ENCODE measurements at places on chromosomes 3 and 15.

- no peak for DNase-seq
These were observed 1.1 kb upstream of the TRIM71 start for GRCh38 chr3:32816439-32817256.

DNA sequence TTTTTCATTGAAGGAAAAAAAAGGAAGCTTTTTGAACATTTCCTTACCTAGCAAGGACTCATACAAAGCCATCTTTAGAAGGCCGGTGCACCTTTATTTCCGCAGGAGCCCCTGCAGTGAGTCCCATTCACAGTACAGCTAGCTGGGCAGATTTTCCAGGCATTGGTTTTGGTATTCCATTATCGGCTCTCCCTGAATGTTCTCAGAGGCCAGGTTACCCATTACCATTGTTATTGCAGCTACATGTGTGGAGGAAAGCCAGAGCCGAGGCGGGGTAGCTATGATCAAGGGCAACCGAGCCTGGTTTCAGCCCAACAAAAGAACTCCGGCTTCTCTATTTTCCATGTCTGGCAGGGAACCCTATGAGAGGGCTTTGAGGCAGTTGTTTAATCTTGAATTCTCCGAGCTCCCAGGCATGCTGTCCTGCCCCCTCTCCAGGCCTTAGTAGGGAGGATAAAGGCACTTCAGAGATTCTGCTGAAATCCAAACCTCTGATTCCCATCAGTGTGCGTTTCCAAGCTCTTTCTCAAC, 100.3 kb downstream of the LRRK1 start:
- DNase-seq = no peak

DNA sequence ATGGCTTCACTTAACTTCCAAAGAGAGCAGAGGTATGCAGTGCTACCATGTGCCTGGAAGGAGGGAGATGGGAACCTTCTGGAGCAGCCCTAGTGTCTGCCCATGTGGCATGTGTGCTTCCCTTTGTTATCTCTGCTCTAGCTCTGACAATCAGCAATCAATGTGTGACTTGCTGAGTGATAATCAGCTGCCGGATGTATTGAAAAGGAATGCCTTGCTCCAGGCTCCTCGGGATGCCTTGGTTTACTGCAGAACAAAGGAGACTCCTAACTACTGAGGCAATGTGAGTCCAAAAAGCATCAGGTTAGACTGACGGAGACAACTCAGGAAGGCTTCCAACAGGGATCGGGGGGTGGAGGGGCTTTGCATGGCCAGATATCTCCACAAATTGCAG, 36.0 kb upstream of the CORO2B start:
- DNase-seq = no peak

DNA sequence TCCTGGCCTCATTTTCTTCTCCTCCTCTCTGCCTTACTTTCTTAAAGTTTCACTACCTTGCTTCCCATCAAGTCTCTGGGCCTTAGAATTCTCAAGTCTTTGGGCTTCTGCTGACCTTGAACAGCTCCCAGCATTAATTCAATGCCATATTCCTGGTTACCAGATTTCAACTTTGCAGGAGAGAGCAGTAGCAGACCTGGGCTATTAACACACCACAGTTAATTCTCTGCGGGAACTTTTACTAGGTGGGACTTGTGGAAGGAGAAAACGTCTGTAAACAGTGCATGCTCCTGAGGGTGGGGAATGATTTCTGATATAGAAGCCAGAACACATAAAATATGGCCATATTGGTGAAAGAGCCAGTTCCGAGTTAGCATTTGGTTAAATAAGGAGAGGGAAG, 214.6 kb downstream of the MEIS2 start:
- no peak for DNase-seq

GRCh38 chr15:48632651-48633050, 12.9 kb downstream of the FBN1 start:
- no peak for DNase-seq

DNA sequence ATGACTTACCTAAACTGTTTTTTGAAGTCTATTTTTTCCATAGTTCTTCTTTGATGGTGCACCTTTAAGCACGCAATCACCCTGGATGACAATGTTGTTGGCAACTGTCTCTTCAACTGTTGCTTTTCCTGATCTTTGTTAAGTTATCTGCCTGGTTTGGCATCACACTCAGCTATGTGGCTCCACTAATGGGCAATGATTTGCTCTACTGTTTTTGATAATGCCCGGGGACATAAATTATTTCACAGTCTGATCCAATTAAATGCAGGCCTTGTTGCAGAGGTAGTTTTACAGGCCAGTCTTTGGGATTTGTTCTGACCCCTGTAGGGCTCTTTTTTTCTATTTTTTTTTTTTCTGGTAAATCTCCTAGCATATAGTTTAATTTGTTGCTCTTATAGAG, 436.3 kb downstream of the ZNF385D start:
- DNase-seq = no peak

DNA sequence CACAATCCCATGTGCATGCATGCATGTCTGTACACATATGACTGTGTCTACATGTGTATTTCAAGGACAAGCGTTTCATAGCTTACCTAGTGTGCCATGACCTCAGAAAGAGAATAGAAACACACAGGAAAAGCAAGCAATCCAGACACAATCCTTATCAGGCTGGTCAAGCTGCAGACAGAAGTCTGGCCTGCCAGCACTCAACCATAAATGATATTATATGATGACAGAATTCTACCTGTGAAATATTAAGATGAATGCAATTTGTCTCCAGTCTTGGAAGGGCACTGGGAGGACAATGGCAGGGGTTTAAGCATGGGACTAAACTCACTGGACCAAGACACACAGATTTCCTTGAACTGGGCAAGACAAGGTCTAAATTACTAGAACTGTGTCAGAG, 50.9 kb upstream of the ARL6 start:
- DNase-seq = no peak

- no peak for DNase-seq
These were observed 154.3 kb downstream of the ARPP21 start for GRCh38 chr3:35793667-35794066.

DNA sequence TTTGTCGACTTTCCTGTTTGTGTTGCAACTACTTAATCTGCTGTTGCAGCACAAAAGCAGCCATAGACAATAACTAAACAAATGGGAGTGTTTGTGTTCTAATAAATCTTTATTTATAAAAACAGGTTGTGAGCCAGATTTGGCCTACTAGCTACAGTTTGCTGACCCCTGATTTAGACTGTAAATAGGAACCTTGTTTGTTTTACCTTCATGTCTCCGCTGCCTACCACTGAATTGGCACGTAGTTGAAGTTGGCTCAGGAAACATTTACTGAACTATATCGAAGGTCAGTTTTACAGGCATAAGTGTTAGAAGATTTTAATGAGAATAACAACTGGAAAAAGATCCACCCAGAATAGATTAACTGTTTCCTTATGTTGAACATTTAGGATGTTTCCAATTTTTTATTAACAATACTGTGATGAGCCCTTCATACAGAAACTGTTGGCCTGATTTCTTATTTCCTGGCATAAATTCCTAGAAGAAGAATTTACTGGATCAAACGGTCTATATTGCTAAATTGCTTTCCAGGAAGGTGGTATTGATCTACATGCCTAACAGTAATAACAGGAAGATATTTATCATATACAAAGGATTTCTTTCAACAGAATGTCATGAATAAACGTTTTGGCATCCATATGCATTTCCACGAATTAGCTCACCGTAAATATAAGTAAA, 156.2 kb upstream of the NR2E3 start:
- DNase-seq = no peak

- no peak for DNase-seq
These were observed 16.7 kb downstream of the PIK3CA start for GRCh38 chr3:179164857-179165256.

DNA sequence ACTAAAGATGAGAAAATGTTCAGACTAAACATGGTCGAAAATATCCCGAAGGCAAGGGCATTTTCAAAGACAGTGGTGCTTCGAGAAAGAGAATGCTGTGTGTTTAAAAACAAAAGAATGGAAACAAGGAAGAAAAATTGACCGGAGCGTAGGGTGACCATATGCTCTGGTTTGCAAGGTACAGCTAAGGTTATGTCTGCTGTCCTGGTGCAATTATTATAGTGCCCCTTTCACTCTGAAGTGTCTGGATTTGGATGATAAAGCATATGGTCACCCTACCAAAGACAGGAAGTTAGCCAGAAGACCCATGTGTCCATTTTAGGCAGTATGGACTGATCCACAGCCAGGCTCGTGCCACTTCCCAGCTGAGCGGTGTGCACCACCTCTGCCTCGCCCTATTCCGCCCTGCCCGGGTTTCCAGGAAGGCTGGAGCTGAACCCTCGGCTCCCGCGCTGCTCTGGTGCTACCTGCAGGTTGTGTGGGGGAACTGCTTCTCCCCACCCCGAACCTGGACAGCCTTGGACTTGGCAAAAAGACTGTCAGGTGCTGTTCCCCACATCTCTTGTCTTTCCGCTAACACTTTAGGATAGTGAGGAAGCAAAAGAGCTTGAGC, 25.2 kb downstream of the GOLGA6D start:
- no peak for DNase-seq

DNA sequence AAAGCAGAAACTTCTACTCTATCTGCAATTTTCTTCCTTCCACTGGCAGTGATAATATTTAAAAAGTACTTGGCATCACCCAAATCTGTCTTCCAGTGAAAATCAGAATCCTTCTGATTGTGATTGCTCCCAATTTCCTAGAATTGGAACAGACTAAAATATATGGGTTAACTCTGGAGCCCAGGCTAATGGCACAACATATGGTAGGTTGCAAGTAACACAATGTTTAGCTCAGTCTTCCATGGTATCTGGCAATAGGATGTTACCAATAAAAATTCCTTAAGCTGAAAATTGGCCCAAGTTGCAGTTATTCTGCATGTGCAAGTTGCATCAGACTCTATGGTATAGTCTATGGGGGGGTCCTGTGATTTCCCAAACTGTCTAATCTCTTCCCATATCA, 273.5 kb upstream of the ADAMTS9 start:
- no peak for DNase-seq

DNA sequence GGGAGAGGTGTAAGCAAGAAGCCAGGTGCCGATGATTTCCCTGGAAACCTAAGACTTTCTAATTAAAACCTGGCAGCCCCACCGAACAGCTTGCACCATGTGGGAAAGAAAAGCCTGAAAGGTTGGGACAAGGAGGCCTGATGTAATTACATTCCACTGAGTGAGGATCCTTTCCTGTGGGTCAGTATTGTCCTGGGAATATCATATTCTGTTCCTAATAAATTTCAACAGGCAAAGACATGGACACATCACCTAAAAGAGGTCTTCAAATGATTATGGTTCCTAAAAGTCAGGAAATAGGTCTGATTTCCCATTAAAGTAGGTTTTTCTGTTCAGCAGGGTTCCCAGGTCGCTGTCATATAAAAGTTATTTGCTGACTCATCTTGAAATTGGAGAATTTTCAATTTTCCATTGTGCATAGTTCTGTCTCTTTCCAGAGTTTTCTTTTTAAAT, 58.5 kb downstream of the DUT start:
- no peak for DNase-seq

GRCh38 chr3:25781758-25782594, 1.3 kb downstream of the NGLY1 start:
- DNase-seq = no peak

- no peak for DNase-seq
These were observed 435.8 kb downstream of the SHQ1 start for GRCh38 chr3:72412340-72412956.

DNA sequence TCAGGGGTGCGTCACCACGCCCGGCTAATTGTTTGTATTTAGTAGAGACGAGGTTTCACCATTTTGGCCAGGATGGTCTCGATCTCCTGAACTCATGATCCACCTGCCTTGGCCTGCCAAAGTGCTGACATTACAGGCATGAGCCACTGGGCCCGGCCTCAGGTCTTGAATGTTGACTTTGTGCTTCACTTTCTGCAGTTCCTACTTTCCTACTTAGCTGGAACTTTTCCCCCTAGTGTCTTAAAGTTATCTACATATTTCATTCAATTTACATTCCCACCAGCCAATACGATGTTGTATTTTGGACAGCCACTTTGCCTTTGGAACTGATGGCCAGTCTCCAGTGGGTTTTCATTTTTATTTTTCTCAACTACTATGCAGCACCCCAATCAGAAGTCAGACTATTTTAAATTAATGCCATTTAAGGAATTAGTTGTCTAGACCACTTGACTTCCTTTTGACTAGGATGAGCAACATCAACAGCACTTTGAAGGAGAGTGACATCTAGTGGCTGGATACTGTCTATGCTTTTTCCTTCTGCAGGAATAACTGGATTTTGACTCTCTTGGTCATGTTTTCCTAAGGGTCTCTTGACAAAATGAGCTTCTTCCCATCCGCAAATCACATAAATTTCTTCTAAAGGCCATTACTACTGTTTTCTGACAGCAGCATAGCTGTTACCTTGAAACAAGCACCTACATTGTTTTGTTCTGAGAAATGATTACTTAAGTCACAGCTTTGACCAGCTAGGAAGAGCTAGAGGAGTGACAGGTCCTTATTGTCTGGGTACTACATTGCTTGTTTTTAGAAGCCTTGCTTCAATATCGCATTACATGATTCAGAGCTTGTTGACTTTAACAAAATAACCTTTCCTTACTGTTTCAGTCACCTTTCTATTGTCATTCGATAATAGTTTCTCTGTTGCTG, 140.2 kb downstream of the ITPR1 start:
- DNase-seq = no peak

- DNase-seq = no peak
These were observed 647.6 kb upstream of the DPPA4 start for GRCh38 chr3:109984976-109985375.

DNA sequence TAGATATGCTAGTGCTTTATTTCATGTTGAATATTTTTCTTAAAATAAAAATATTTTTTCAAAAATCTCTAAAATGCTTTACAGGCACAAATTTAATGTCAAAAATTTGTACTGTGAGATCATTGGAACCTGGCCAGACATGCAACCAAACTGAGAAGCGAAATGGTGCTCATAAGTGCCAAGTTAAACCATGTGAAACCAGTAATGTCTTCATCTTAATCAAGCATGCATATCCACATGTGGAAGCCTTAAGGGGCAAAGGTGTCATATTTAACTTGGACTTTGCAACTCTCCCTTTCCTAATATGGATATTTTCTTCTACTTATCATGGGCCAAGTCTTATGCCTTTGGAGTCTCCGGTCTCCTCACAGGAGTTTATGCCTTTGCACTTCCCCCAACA, 208.9 kb upstream of the COL8A1 start:
- no peak for DNase-seq

DNA sequence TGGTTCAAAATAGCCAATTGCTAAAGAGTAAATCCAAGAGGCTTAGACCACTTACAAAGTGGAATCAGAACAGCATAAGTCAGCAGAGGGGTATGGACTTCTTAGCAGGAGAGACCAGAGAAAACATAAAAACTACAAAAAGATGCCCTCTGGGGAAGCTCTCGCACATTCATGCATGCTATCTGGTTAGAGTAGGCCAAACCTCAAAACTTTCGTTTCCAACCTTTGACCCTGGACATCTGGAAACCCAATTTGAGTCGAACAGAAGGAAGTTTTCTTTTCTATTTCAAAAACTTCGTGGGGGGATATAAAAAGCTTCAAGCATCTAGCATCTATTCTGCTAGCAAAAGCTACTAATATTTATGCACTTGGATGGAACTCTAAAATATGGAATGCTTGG, 523.9 kb upstream of the AGTR1 start:
- DNase-seq = no peak

DNA sequence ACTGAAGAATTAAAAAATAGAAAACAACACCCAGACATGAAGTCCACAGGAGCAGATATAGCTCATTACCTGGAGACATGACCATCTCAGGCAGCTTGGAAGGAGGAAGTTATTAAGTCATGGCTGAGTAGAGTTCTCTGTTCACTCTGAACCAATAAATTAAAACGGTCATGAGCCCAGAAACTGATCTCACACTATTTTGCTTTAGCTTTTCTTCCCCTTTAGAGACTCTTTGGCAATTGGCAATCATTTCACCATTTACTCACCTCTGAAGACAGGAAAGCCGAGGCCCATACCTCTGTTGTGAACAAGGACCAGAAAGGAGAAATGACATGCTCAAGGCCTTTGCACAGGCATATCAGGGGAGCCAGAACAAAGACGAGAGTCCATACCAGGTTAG, 26.6 kb downstream of the CLDN18 start:
- no peak for DNase-seq

Measured in left cardiac atrium (tissue), 4 donors.